Bronchial epithelial cell (primary cell): ENCODE measurements at places on chromosomes 7 and 10.

GRCh38 chr10:28619455-28619854, 57.9 kb upstream of the BAMBI start:
- no peak for DNase-seq

DNA sequence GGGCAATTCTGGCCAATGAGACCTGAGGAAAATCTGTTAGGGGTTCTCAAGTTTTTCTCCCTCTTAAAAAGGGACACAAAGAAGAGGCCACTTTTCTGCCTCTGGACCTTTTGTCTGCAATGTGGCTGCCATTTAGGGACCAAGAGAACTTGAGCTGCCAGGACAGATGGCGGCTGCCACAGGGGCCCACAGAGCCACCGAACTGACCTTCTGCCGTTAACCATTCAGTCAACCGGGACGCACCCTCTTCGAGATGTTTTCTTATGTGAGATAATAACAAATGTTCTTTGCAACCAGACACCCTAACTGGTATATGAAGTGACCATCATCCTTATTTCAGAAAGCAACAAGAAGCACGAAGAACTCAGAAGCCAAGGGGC, 29.2 kb downstream of the GSDME start:
- DNase-seq: no peak

- peak; percentile 50 for DNase-seq
These were observed 82.3 kb upstream of the GPR26 start for GRCh38 chr10:123583639-123584418.

DNA sequence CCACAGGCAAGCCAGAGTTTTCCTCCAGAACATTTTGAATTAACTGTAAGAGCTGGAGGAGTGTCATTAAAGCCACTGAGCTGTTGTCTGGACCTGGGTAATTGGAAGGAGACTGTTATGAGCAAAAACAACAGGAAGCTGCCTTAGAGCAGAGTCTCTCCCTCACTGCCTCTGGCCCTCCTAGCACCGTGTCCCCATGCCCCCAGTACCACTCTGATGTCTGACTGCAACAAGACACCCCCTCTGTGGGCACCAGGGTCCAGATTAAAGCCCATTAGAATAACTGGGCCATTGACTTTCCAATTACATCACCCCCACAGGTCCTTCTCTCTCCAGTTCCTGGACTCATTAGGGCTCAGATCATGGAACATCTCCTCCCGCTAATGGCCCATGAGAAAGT, 216.3 kb downstream of the USP6NL start:
- no peak for DNase-seq

DNA sequence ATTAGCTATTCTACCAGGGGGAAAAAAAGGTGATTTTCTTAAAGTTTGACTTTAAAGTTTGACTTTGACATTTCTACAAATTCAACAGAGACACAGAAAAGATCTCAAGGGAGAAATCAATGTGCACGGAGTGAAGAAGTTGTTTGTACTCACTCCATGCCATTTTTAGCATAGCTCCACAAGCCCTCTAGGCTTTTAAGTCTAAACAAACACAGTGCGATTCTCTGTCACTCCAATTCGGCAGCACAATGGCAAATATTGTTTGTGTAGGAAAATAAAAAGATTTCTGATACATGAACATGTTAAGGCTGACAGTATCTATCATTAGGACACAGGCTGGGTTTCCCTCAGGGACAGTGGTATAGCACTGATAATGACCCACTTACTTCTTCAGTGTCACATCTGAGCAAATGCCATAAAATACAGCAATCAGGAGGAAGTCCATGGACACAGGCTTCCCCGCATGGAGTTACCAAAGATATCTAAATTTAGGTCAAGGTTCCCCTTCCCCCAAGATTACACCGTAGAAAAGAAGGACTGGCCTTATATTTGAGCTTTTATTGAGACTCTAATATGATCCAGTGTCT, 28.0 kb downstream of the GSAP start:
- DNase-seq: no peak

DNA sequence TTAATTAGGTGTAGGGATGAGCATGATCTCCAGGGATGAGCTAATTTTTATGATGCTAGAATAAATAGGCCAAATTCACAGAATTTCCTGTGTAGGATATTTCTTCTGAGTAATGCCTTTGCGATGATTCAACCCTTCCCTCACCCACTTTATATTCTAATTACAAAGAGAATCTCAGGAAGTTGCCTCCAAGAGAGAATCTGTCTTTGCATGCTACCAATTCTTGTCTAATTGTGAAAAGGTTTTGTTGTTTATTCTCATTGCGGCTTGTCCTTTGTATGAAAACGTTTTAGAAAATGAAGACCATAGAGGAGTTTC, 6.3 kb downstream of the C7orf57 start:
- DNase-seq: peak; percentile 67

GRCh38 chr10:132420981-132421846, 24.2 kb downstream of the PWWP2B start:
- DNase-seq: no peak

GRCh38 chr7:47202146-47202783, 379.6 kb downstream of the TNS3 start:
- DNase-seq: peak; percentile 66

- peak; percentile 2 for DNase-seq
These were observed 315.6 kb downstream of the GRM8 start for GRCh38 chr7:126937171-126937570.

DNA sequence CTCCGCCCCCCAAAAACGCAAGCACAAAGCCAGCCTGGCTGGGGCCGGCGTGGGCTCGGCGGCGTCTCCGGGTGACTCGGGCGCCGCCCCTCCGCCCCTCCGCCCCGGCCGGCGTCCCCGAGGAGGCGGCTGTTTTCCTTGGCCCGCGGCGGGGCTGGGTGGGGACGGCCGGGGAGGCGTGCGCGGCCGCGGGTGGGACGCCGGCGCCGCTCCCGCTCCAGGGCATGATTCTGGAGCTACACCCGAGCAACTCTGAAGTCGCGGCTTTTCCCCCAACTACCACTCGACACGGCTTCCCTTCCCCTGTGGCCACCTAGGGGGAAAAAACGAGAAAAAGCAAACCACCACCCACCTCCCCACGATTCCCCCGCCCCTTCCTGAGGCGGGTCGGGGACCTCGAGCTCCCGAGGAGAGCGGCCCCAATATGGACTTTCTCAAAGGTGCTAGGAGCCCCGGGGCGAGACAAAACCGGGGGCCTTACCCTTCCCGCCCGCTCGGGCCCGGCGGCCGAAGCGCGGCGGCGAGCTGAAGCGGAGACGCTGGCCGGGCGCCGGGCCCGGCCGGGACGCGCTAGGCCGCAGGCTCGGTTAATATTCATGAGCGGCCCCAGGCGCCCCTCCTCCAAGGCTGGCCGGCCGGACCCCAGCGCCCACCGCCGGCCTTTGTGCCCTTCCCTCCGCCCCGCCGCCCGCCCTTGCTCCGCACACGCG, 856 bp downstream of the ARHGAP21 start:
- no peak for DNase-seq

DNA sequence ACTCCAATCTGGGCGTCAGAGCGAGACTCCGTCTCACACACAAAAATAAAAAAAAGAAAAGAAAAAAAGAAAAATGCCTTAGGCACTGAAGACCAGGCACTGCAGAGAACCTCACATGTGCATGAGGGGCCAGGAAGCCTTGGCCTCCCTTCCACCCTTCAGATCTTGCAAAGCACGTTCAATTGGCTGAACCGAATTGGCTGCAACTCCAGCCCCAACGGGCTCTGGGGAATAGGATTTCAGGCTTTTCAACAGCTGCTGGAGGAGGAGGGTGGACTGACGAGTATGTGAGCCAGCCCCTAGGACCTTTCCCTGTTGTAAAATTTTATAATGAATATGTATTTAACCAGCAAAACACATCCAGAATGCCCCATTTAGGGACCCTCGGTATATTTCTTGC, 16.7 kb downstream of the TMEM120A start:
- DNase-seq: no peak
